ENCODE measurements at places on chromosomes 13 and 19.

- no peak for DNase-seq
Measured at GRCh38 chr13:64453831-64454230, 2776.3 kb downstream of the PCDH9 start.

GRCh38 chr13:40589285-40590109 is 76.9 kb downstream of the FOXO1 start:
- DNase-seq, result no peak

- DNase-seq, result no peak
Measured at GRCh38 chr19:1469255-1470054, 9.6 kb downstream of the C19orf25 start.

- DNase-seq, result no peak
Measured at GRCh38 chr19:8373867-8374813, 10.2 kb downstream of the ANGPTL4 start.

GRCh38 chr13:62292714-62293480 is 877.2 kb upstream of the PCDH20 start:
- DNase-seq, result no peak

GRCh38 chr13:98761126-98761985 is 8.9 kb upstream of the SLC15A1 start:
- no peak for DNase-seq

DNA sequence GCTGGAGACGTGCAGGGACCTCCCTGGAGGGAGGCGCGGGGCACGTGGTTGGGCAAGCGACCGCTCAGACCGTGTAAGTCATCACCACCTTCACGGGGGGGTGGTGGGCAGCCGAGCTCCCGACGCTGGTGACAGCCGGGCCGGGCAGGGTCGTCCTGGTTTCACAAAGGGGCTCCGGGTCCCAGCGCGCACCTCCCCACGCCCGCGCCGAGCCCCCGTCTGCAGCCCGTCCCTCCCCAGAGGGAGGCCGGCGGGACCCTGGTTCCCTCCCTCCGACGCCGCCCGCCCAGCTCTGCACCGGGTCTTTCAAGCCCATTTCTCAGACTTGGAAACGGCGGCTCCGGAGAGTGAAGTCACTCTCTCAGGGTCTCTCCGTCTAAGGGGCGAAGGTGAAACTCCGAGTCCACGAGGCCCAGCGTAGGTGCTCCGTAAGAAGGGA is 729 bp upstream of the ARID3A start:
- DNase-seq, result no peak

All from activated CD4-positive, alpha-beta T cell treated with anti-CD3 and anti-CD28 coated beads for 48 hours (primary cell).